ENCODE measurements at places on chromosomes 13 and 19. TPM values are rescaled to one million over a fixed set of nuclear protein-coding genes. Genes with fewer than 3 reads are reported as not detected.

CRTC1 gene
- 14.4 TPM for total RNA-seq

FOXA3 gene
- total RNA-seq: not detected

SIGLEC10 gene
- 0.29 TPM for total RNA-seq

CD320 gene
- total RNA-seq: 27.4 TPM

TIMM29 gene
- 17.1 TPM for total RNA-seq

FCER2 gene
- not detected for total RNA-seq

ZNF90 gene
- 4.0 TPM for total RNA-seq

- DNase-seq: no peak
Observed at GRCh38 chr13:98482476-98483444, 94.1 kb downstream of the STK24 start.

GRCh38 chr13:21324803-21325202, 134.3 kb downstream of the ZDHHC20 start:
- DNase-seq: no peak

DNA sequence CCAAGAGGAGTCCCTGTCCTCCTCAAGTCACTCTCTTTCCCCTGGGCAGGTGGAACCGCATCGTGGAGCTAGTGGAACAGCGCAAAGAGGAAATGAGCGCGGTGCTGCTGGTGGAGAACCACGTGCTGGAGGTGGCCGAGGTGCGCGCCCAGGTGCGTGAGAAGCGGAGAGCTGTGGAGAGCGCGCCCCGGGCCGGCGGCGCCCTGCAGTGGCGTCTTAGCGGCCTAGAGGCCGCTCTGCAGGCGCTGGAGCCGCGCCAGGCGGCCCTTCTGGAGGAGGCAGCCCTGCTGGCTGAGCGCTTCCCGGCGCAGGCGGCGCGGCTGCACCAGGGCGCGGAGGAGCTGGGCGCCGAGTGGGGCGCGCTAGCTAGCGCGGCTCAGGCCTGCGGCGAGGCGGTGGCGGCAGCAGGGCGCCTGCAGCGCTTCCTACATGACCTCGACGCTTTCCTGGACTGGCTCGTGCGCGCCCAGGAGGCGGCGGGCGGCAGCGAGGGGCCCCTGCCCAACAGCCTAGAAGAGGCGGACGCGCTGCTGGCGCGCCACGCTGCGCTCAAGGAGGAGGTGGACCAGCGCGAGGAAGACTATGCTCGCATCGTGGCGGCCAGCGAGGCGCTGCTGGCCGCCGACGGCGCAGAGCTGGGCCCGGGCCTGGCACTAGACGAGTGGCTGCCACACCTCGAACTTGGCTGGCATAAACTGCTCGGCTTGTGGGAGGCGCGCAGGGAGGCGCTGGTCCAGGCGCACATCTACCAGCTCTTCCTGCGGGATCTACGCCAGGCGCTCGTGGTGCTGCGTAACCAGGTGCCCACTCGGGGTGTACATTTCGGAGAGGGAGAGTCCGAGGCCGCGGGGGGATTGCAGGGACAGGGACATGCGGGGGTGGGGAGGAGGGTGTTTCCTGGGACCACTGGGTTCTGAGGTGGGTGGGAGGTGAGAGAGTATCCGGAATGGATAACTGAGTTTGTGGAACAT, 52.8 kb downstream of the SPTBN4 start:
- DNase-seq: no peak

DNA sequence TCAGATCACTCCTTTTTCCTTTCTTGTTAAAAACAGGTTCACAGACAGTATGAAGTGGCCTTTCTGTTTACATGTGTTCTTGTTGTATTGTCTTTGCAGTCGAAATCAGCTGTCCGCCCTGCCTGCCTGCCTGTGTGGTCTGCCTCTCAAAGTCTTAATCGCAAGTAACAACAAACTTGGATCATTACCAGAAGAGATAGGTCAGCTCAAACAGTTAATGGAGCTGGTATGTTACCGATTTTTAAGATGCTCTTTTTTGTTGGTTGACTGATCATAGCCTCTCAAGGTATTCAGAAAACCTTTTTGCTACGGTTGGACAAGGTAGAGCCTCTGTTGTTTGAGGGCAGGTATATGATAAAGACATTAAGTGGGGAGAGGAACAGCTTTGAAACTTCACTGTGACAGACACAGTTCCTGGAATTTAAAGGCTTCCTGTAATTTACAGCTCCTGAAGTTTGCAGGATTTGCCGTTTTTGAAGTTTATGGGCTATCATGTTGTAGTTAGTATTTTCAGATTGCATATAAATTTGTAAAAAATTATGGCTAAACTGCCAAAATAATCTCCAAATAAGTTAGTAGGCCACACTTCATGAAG, 116.1 kb downstream of the LRCH1 start:
- no peak for DNase-seq

DNA sequence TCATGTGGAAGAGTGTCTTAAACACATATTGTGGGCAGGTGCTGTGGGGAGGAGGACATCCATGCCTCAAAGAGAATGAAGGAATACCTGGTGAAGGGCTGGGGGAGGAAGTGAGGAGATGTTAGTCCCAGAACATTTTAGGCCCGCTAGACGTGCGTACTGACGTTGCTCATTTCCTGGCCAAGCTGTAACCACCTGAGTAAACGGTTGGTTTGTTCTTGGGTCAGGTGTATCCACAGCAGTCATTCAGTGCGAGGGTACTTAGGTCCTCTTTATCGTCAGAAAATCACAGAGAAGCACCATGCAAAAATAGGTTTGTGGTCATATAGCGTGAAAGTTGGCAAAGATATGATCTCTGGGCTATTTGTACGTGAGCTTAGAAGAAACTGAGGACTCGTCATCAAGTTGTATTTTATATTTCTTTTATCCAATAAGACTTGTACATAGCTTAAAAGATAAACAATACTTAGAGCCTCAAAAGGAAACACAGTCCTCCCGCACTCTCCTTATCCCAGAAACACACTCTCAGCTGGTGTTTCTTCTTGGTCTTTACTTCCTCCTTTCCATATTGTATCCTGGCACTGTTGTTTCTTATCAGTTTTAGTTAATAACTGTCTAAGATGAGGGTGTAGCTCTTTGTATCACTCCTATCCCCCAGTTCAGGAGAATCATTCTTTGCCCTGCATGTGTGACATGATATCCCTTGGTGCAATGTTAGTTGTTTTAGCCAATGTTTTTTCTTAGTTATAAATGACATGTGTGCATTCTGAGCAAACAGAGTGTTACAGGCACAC, 52.0 kb downstream of the ARHGEF7 start:
- DNase-seq: no peak

GRCh38 chr19:46573679-46574498, 27.2 kb upstream of the CALM3 start:
- no peak for DNase-seq

DNA sequence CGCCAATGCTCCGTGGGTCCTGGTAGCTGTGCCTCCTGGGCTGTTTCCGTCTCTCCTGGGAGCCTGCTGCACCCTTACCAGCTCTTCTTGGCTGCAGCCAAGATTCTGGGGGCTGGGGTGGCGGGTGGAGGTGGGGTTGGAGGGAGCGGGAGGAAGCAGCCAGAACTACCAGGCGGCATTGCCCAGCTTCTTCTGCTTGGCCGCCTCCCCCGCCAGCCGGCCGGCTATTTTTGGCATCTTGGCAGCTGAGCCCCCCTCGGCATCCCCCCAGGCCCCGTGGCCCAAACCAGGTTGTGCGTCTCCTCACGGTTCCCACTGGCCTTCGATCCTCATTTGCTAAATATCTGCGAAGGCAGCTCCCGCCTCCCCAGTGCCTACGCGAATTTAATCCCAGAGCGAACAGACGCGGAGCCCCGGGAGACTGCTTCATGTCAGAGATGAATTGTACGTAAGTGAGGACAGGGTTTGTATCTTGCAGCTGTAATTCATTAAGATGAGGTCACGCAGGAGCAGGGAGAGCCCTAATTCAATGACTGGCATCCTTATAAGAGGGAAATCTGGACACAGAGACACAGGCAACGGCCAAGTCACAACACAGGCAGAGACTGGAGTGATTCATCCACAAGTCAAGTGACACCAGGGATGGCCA, 12.8 kb upstream of the PEAK3 start:
- DNase-seq: no peak

DNA sequence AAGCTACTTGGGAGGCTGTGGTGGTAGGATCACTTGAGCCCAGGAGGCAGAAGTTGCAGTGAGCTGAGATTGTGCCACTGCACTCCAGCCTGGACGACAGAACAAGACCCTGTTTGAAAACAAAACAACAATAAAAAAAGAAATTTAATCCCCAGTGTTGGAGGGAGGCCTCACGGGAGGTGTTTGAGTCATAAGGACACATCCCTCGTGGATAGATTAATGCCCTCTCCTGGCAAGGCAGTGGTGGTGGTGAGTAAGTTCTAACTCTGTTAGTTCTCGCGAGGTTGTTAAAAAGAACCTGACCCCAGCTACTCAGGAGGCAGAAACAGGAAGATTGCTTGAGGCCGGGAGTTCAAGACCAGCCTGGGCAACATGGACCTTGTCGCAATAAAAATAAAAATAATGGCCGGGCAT, 27.6 kb upstream of the SIN3B start:
- DNase-seq: no peak

DNA sequence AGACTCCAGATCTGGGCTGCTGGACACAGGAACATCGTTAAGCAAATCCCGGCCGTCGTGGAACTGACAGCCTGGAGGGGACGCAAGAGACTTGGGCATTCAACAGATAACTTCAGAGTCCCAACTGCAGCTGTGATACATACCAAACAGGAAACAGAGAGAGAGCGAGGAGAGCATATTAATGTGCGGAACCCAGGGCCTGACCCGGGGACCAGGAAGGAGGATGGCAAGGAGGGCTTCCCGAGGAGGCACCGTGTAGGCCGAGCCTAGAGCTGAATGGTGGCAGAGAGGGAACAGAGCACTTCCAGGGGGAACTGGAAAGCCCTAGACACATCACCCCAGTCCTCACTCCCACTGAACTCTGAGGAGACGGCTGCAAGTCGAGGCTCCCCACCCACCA, 68.1 kb downstream of the SIPA1L3 start:
- DNase-seq: no peak

DNA sequence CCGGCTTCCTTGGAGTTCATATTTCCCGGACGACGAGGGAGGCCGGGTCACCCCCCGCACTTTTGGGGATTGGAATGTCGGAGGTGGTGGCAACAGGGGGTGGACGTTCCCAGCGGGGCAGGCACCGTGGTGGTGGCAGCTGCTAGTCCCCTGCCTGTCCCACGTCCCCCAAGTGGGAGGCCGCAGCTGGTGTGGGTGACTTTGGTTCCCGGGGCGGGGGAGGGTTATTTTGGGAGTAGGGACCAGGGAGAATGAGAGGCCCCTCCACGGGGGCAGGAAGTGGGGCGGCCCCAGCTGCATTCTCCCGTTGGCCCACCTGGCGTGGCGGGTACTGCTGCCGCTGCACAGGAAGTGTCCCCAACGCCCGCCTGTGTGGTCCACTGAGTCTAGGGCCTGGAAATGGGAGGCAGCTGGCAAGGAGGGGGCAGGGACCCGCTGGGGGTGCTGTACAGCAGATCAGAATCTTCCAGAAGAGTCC, 11.1 kb upstream of the PLIN3 start:
- no peak for DNase-seq

- no peak for DNase-seq
Observed at GRCh38 chr19:10811391-10812111, 24.5 kb downstream of the TMED1 start.

Measured in T-helper 17 cell (primary cell).